ENCODE measurements at places on chromosomes 4 and X.
A peak's percentile ranks its signal among the peaks of the same experiment; 100 is the strongest.

DNA sequence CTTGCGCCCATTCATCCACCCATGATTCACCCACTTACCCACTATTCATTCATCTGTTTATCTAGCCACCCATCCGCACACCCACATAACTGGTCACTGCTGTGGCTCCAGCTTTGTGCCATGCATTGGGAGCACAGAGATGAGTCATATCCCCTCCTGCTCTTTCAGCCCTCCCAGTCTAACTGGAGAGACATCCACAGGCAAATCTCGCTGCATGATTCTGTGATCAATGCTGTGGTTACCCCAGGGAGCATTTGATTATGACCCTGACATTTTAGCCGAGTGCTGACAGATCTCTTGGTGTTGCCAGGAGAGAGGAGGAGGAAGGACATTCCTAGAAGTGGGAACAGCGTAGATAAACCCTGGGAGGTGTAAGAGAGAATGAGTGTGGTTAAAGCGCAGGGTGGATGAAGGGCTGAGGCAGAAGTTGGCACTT, 10.4 kb upstream of the PORCN start:
- DNase-seq, result peak; percentile 57

- no peak for DNase-seq
Observed at GRCh38 chr4:26141911-26142638, 178.7 kb upstream of the RBPJ start.

GRCh38 chr4:84582302-84582987, 482 bp upstream of the CDS1 start:
- peak; percentile 50 for DNase-seq

GRCh38 chrX:96564595-96564994, 120.0 kb upstream of the DIAPH2 start:
- DNase-seq, result no peak
